ENCODE measurements at places on chromosomes 6 and 20.

DNA sequence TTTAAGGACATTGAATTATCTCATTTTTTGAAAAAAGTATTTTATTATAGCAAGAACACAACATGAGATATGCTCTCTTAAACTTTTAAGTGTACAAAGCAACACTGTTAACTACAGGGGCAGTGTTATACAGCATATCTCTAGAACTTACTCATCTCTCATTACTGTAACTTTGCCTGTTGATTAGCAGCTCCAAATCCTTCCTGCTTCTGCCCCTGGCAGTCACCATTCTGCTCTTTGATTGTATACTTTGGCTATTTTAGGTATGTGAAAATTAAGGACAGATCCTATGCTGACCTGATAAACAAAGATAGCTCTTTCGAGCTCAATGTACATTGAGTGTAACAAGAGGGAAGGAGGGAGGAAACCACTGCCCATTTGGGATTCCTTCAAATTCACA, 1349.8 kb upstream of the GJE1 start:
- DNase-seq, result no peak

DNA sequence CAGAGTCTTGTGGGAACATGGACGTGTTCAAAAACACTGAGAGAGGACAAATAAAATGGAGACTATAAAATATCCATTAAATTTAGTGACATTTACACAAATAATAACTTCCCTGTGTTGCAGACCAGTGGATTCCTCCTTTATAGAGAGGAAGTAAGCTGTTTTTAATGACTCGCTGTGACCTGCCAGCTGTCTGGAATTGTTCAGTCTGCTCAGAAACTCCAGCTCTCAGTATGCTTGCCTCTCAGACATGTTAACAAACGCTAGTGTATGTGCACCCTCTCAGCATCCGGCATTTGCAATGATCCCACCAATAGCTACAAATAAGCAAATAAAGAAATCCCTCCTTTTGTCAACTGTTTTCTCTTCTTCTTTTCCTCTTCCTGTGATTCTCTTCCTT, 158.0 kb upstream of the TCF21 start:
- no peak for DNase-seq

- no peak for DNase-seq
These were observed 11.0 kb downstream of the VSX1 start for GRCh38 chr20:25070821-25071473.

- peak; percentile 18 for DNase-seq
These were observed 65.8 kb upstream of the SNRPB2 start for GRCh38 chr20:16664020-16664419.

DNA sequence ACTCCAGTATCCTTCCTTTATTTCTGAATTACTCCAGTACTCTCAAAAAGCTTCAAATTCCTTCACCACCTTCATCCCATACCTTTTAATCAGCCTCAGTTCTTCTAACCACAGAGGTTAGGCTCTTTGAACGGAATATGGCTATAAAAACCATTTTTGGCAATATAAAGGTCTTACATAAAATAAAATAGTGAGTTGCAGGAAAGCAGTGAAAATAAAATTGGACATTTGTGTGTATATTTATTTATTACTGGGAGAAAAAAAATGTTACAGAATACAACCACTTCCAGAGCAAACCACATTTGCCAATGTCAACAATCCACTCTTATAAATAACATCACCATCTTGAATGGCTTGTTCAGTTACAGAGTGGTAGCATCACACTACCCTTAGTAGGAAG, 7.7 kb downstream of the HDDC2 start:
- DNase-seq, result no peak

DNA sequence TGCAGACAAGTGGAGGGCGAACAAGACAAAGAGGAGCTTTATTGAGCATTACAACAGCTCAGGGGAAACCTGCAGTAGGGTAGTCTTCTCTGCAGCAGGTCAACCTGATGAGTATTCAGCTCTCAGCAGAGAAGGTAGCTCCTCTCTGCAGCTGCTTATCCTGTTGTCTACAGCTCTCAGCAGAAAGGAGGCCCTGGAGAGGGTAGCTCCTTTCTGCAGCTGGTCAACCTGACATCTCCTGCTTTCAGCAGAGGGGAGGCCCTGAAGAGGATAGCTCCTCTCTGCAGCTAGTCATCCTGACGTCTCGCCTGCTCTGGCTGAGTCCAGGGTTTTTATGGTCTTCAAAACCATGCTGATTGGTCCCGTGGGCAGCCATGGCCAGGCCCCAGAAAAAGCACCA, 113.6 kb downstream of the CD24 start:
- no peak for DNase-seq

GRCh38 chr20:7667194-7667593, 273.1 kb downstream of the HAO1 start:
- no peak for DNase-seq
